ENCODE measurements at places on chromosomes 11 and 22. TPM values are rescaled to one million over a fixed set of nuclear protein-coding genes. Genes with fewer than 3 reads are reported as not detected.

- no peak overlapping the region for H3K4me3 ChIP-seq
- no peak for DNase-seq
- no peaks in the 10 kb centered on the region for H3K27me3 ChIP-seq
- H3K36me3 ChIP-seq = peaks cover 26% of the 10 kb centered on the region
- peaks cover 22% of the 10 kb centered on the region for H3K4me1 ChIP-seq
- H3K27ac ChIP-seq = no peak overlapping the region
Observed at GRCh38 chr11:73520353-73521061, 77.4 kb downstream of the FAM168A start.

DNA sequence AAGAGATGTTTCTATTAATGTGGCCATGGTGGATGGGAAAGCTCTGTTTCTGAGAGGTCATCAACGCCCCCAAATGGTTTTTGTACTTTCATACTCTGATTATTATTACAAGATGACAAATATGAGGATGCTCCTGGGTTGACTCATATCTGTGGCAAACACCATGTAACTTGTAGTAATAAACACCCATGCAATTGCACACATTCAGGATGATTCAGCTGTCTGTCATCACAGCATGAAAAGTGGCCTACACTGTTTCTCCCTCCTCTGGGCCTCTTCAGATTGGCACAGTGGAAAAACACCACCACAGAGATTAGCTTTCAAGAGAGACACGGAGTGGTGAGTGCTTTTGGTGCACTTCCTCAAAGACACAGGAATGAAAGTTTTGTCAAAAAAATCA lies 85.4 kb downstream of the MTNR1B start:
- no peaks in the 10 kb centered on the region for H3K27me3 ChIP-seq
- H3K4me3 ChIP-seq = no peak overlapping the region
- H3K36me3 ChIP-seq = no peaks in the 10 kb centered on the region
- H3K27ac ChIP-seq = no peak overlapping the region
- no peaks in the 10 kb centered on the region for H3K4me1 ChIP-seq

- no peak overlapping the region for H3K27ac ChIP-seq
- DNase-seq = no peak
- no peak overlapping the region for H3K4me3 ChIP-seq
- H3K27me3 ChIP-seq = no peaks in the 10 kb centered on the region
Observed at GRCh38 chr11:129637983-129638776, 177.5 kb upstream of the TMEM45B start.

DNA sequence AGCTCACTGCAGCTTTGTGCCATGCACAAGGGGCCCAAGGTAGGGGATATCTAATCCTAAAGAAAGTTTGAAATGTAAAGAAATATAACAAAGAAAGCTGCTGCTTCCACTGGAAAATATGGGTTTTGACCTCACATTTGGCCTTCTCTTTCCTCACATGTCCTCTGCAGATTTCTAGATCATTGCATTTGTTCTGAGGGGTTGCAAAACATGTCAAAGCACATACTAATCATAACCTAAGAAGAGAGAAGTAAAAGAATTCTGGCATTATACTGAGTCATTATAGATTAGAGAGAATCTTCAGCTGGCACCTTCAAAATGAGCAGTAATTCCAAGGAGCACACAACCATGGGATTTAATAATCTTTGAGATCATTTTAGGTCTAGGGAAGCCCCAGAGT lies 92.5 kb upstream of the CHRM4 start:
- no peak overlapping the region for H3K4me3 ChIP-seq
- peaks cover 13% of the 10 kb centered on the region for H3K4me1 ChIP-seq
- H3K27ac ChIP-seq = no peak overlapping the region
- no peaks in the 10 kb centered on the region for H3K27me3 ChIP-seq
- H3K36me3 ChIP-seq = no peaks in the 10 kb centered on the region

GRCh38 chr11:17221968-17222367 lies 14.2 kb upstream of the PIK3C2A start:
- no peak overlapping the region for H3K27ac ChIP-seq
- H3K4me3 ChIP-seq = no peak overlapping the region
- H3K27me3 ChIP-seq = no peaks in the 10 kb centered on the region
- H3K36me3 ChIP-seq = peaks cover 4% of the 10 kb centered on the region
- peaks cover 6% of the 10 kb centered on the region for H3K4me1 ChIP-seq
- DNase-seq = no peak

DNA sequence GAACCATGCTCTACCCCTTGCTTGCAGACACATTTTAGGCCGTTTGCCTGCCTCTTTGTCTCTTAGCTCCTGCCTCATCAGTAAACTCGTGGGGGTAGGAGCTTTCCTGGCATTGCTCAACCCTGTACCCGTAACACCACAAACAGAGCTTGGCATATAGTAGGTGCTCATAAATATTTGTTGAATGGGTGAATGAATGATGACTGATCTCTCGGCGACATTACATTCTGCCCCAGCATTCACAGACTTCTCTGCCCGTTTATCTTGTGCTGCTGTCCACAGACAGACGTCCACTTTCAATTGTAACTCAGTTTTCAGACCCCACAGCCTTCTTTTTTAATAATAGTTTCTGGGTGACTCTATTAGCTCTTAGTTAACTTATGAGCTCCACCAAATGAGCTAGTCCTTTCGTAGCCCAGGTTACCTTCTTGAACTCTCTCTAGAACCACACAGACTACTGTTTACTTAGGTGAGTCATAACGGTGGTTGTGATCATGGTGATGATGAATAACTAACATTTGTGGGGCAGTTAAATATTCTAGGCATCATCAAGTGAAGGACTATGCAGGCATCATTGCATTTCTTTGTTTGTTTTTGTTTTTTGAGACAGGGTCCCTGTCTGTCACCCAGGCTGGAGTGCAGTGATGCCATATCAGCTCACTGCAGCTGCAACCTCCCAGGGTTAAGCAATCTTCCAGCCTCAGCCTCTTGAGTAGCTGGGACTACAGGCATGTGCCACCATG lies 188.4 kb downstream of the ADAMTS15 start:
- H3K36me3 ChIP-seq = no peaks in the 10 kb centered on the region
- H3K27me3 ChIP-seq = no peaks in the 10 kb centered on the region
- no peak for DNase-seq
- H3K27ac ChIP-seq = no peak overlapping the region
- H3K4me3 ChIP-seq = no peak overlapping the region

DNA sequence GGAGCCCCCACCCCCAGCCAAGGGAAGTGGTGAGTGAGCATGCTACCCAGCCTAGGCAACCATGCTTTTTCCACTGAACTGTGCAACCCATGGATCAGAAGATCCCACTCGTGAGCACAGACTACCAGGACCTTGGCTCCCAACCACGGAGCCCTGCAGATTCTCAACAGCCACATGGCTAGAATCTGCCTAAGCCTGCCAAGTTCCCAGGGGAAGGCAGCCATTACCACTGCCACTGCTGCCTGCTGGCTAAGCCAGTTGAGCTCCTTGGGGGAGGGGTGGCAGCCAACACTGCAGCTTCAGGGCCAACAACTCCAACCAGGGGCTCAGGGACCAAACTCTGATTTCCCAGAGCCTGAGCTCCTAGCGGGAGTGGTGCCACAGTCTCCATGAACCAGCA lies 195.8 kb downstream of the DLG2 start:
- no peaks in the 10 kb centered on the region for H3K27me3 ChIP-seq
- no peak overlapping the region for H3K27ac ChIP-seq
- no peak overlapping the region for H3K4me3 ChIP-seq
- H3K4me1 ChIP-seq = no peaks in the 10 kb centered on the region
- DNase-seq = no peak

DNA sequence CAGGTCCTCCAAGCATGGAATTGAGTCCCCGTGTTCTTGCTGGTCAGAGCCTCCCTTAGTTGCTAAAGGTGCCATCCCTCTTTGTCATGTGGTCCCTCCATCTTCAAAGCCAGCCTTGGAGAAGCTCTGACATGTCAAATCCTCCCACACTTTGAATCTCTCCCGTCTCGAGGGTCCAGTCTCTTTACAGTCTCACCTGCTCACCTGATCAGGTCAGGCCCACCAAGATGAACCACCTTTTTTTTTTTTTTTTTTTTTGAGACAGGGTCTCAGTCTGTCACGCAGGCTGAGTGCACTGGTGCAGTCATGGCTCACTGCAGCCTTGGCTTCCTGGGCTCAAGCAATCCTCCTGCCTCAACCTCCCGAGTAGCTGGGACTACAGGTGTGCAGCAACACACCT lies 100.3 kb upstream of the PRR5 start:
- H3K4me3 ChIP-seq = no peak overlapping the region
- H3K27me3 ChIP-seq = peaks cover 2% of the 10 kb centered on the region
- no peak overlapping the region for H3K27ac ChIP-seq
- no peak for DNase-seq
- no peaks in the 10 kb centered on the region for H3K36me3 ChIP-seq

GRCh38 chr11:75174781-75175370 lies 24.0 kb downstream of the SLCO2B1 start:
- H3K27ac ChIP-seq = no peak overlapping the region
- no peaks in the 10 kb centered on the region for H3K27me3 ChIP-seq
- H3K4me3 ChIP-seq = no peak overlapping the region
- H3K36me3 ChIP-seq = no peaks in the 10 kb centered on the region

DNA sequence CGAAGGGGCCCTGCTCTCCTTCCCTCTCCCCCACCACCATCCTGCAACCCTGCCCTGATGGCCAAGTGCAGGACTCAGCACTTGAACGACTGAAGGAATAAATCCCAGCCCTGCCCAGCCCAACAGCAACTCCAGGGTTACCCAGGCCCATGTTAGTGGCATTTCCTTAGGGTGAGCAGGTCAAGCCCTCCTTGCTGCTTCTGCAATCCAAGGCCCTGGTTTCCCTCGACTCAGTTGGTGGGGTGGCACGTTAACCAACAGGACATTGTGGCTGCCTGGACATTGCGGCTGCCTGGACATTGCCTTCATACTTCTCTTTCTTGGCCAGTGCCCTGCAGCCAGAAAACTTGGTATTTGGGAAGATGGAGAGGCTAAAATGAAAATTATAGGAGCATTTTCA lies 141.4 kb downstream of the TRIM29 start:
- no peaks in the 10 kb centered on the region for H3K36me3 ChIP-seq
- H3K4me3 ChIP-seq = no peak overlapping the region
- DNase-seq = no peak

DNA sequence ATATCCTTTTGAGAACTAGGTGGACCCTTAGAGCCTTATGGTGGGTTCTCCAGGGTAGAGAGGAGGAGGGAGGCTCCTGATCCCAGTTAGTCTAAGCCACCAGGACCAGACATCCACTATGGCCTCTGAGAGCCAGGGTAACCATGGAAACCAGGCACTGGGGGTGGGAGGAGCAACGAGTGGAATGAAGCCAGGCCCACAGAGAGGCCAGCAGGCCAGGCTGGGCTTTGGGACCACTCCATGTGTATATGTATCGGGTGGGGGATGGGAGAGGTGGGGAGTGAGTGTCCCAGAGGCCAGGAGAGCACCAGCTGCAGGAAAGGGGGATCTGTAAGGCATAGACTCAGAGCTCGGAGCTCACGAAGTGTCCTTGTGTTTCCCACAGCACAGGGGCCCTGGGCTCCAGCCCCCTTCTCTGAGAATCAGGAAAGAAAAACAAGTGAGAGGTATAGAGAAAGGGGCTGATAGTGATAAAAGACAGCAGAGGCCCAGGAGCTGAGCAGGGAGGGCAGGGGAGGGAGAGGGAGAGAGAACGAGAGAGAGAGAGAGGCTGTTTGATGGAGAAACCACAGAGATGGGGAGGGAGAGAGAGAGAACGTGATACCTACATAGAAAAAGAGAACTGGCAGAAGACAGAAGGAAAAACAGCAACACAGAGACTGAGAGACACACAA lies 15.5 kb upstream of the TSPAN18 start:
- peak overlapping the region; percentile 42 for H3K4me3 ChIP-seq
- peaks cover 39% of the 10 kb centered on the region for H3K4me1 ChIP-seq
- peak overlapping the region; percentile 87 for H3K27ac ChIP-seq
- DNase-seq = peak; percentile 55
- no peaks in the 10 kb centered on the region for H3K36me3 ChIP-seq
- H3K27me3 ChIP-seq = peaks cover 13% of the 10 kb centered on the region

- no peaks in the 10 kb centered on the region for H3K27me3 ChIP-seq
- H3K4me3 ChIP-seq = no peak overlapping the region
- H3K36me3 ChIP-seq = no peaks in the 10 kb centered on the region
- H3K27ac ChIP-seq = no peak overlapping the region
Observed at GRCh38 chr11:78733031-78733430, 158.4 kb upstream of the NARS2 start.

DNA sequence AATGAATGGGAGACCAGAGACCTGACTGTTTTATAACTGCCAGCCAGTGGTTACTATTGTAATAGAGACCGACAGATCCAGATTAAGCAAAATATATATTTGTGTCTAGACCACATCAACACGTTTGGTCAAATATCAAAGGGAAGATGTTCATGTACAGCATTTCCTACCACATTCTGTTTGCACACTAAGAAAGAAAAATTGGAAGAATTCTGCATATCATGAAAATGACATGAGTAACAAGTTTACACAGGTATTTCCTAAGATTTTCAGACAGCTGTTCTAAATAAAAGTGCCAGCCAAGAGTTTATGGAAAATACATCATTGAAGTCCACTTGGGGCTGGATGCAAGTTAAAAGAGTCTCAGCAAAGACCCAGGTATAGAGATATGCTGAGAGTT lies 145.5 kb upstream of the ANO3 start:
- H3K4me1 ChIP-seq = no peaks in the 10 kb centered on the region
- DNase-seq = no peak
- no peaks in the 10 kb centered on the region for H3K27me3 ChIP-seq
- H3K36me3 ChIP-seq = no peaks in the 10 kb centered on the region

DNA sequence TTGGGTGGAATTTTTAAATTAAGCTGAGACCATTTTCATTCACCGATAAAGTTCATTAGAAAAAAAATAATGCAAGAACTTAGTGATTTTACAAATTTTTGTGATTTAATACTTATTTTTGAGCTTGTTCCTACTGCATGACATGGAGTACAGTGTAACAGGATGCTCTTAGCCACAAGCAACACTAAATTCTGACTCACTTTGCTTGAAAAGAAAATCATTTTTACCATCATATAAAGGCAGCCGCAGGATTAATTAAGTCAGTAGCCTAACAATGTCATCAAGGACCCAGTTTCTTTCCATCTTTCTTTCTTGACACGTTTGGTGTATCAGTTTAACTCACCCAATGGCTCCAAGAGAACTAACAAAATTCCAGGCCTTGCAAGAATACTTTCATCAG lies 540.3 kb upstream of the LUZP2 start:
- H3K36me3 ChIP-seq = peaks cover 3% of the 10 kb centered on the region
- no peak overlapping the region for H3K27ac ChIP-seq
- no peaks in the 10 kb centered on the region for H3K27me3 ChIP-seq

GRCh38 chr11:47917599-47918369 lies 62.6 kb upstream of the PTPRJ start:
- H3K27me3 ChIP-seq = no peaks in the 10 kb centered on the region
- no peak overlapping the region for H3K4me3 ChIP-seq
- H3K4me1 ChIP-seq = peaks cover 19% of the 10 kb centered on the region
- H3K36me3 ChIP-seq = no peaks in the 10 kb centered on the region
- peak; percentile 35 for DNase-seq
- no peak overlapping the region for H3K27ac ChIP-seq

The NDUFC2 gene
- total RNA-seq = 215 TPM

The PNPLA5 gene
- 5.9 TPM for total RNA-seq

The CCDC188 gene
- not detected for total RNA-seq

The MMP1 gene
- 0.11 TPM for total RNA-seq

The RTL10 gene
- total RNA-seq = 21.5 TPM

The MYOD1 gene
- total RNA-seq = not detected

All from WTC11 (cell line).